ENCODE measurements at places on chromosomes 13 and 19.

- peak; percentile 63 for DNase-seq
Observed at GRCh38 chr19:14147797-14148605, 11.6 kb upstream of the ASF1B start.

GRCh38 chr19:38877781-38878574 is at the start of gene RINL:
RINL (minus strand) TSS chr19:38878275; CDS start chr19:38876742, 1,533 bp downstream.
- no peak for DNase-seq

DNA sequence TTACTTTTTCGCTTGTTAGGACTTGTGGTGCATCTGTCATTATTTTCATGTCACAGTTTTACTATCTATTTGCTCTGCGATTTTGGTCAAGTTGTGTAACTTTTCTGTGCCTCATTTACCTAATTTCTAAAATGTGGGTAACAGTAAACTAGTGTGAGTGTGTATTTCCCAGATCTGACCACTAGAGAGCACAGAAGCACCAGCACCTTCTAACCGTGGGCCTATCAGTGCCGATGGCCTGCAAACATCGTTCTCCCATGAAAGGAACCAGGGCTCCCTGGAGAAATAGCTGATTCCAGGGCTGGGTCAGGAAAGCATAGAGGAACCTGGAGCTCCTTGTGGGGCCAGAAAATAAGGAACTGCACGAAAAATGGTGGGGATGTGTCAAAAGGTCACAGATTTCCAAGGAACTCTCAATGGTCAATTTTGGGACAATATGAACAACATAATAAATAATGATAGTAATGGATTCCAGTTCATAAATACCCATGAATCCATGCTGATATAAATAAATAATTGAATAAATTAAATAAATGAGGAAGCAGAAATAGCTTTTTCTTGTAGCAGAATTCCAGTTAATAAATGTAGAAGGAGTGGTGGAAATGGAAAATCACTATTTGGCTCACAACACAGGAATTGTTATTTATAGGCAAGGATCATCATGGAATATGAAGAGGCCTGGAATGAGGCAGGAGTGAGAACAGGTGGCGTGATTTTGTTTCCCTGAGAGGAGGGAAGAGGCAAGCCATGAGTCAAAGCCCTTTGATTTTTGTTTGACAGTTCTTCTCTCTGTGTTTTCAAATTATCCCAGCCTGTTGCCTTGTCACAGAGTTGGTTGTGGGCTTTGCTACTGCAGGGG is 31.1 kb downstream of the CEACAM8 start:
- peak; percentile 76 for DNase-seq

GRCh38 chr19:12984683-12985048 is 10.6 kb upstream of the NFIX start:
- no peak for DNase-seq

- no peak for DNase-seq
Observed at GRCh38 chr13:100883453-100883852, 208.9 kb upstream of the TMTC4 start.

DNA sequence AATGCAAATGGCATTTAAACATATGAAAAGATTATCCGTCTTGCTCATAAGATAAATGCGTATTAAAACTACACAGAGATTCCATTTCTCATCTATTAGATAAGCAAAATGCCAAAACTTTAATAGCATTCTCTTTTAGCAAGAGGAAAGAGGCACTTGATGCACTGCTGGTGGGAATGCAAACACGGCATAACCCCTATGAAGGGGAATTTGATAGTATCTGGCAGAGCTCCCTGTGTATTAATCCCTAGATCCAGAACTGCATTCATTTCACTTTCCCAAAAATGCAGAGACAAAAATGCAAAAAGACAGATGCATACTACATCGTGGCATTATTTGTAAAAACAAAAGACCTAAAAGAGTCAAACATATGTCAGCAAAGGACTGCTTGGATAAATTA is 193.6 kb upstream of the STARD13 start:
- no peak for DNase-seq

GRCh38 chr19:7874076-7874896 is at the start of gene PRR36:
PRR36 (minus strand) TSS chr19:7874390; CDS start chr19:7873689, 701 bp downstream.
- peak; percentile 71 for DNase-seq

DNA sequence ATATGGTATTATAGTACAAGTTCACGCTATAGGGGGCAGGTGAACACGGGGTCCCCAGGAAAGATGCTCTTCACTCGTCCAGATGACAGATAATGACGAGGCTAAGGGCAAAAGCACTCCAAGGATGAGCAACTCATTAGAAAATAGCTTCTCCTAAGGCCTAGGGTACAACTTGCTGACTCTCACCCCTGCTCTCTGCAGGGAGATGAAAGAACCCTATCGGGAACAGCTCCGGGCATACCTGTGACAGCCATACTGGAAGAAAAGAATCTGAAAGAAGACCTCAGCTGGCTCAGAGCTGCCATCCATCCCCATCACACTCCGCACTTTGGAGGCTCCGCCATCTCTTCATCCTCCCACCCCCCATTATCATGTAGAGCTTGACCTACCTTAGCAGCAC is 17.5 kb upstream of the HSPH1 start:
- no peak for DNase-seq

DNA sequence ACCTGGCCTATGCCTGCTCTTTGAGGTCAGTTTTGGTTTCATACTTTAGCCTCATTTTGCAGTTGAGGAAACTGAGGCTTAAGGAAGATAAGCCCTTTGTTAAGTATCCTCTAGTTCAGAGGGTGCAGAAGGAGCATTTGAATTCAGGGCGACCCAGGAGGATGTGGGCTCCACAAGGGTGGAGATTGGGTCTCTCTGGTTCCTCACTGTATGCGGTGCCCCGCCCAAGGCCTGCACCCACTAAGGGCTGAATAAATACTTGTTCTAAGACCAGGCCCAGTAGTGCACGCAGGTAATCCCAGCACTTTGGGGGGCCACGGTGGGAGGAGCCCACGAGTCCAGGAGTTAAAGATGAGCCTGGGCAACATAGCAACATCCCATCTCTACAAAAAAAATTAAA is 768 bp upstream of the SLC44A2 start:
- DNase-seq, result no peak

DNA sequence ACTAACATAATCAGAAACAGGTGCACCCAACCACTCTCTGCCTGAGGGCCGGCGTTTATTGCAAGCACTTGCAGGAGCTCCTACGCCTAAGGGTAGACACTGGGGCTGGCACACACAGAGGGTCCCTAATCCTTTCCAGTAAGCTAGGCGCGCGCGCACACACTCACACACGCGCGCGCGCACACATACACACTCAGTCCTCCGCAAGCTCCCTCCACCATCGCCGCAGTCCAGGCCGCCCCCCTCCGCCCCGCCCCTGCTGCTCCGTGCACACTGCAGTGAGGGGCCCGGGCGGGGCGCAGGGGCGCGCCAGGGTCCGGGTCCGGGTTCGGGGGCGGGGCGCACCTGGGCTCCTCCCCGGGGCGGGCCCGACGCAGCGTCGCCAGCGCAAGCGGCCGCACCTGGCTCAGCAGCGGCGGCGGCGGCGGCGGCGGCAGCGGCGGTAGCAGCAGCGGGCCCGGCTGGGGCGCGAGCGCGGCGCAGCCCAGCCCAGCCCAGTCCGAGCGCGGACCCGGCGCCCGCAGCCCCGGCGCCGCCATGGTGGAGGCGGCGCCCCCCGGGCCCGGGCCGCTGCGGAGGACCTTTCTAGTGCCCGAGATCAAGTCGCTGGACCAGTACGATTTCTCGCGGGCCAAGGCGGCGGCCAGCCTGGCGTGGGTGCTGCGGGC is at the start of gene CAMSAP3:
TSS of gene CAMSAP3 (plus strand) at position 398 of the 668 bp plus-strand sequence. CDS start at position 538, 140 bp downstream.
- peak; percentile 63 for DNase-seq

DNA sequence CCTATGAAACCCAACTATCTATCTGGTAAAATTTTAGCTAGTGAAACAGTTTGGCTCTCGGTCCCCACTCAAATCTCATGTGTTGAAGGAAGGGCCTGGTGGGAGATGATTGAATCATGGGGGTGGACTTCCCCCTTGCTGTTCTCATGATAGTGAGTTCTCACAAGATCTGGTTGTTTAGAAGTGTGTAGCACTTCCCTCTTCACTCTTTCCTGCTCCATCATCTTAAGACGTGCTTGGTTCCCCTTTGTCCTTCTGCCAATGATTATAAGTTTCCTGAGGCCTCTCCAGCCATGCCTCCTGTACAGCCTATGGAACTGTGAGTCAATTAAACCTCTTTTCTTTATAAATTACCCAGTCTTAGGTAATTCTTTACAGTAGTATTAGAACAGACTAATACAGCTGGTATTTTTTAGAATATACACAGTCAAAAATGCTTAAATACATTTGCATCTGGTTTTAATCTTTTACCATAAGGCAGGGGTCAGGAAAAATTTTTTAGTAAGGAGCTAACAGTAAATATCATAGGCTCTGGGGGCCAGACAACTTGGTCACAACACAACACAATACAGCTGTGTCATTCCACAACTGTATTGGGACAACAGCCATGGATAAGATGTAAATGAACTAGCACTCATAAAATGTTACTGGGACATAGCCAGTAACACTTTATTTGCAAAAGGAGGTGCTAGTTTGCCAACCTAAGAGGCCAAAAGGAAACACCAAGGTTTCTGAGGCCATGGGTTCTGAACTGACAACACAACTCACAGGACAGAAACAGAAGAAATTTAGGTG is 24.3 kb downstream of the DZIP1 start:
- no peak for DNase-seq

DNA sequence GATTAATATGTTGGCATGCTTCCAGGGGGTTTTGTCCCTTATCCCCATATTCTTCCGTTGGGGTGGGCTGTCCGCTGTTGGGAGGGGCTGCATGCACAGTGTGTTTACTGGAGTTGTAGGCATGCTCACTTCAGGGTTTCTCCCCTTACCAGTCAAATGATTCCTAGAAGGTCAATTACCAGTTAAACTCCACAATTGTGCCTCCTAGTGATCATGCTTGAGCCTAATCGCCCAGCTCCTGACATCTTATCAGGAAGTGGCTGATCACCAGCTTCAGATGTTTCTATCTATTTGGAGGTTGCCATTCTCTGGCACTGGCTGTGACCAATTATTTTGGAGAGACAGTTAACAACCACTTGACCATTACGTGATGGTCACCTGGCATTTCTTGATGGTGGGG is 1090.0 kb downstream of the SLITRK5 start:
- DNase-seq, result peak; percentile 46

- no peak for DNase-seq
Observed at GRCh38 chr19:7678971-7679751, 1.5 kb upstream of the TRAPPC5 start.

DNA sequence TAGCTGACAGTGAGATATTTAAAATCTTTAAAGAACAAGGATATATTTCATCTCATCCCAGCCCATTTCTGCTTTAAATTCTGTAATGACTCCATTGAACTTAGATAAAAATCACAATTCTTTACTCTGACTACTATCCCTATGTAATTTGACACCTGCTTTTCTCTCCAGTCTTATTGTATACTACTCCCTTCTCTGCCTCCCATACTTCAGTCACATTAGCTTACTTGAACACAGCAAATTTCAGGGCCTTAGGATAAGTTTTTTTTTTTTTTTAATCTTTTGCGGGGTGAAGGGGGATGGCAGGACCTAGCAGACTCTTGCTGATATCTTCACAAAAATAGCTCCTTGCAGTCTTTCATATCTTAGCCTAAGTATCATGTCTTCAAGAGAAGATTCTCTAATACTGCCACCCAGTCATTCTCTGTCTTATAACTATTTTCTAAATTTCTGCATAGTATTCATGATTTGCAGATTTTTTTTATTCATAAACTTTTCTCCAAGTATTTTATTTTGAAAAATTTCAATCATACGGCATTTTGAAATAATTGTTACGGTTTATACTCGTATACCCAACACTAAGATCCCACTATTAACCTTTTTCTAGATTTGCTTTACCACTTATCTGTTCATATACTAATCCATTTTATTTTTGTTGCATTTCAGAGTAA is 151.4 kb downstream of the PCCA start:
- no peak for DNase-seq

DNA sequence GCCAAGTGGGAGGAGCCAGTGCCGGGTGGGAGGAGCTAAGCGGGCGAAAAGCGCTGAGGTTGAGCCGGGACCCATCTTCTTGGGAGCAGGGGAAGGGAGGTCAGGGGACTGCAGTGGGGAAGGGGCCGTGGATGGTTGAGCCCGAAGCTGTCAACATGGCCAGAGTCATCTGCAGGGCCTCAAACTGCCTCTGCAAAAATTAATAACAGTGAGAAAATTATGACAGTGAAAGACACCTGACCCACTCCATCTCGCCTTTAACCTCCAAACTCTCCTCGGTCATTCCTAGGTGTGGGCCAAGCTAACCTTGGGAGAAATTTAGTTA is 30.1 kb downstream of the ZNF557 start:
- DNase-seq, result no peak

- no peak for DNase-seq
Observed at GRCh38 chr13:86383561-86383960, 584.3 kb upstream of the SLITRK6 start.

GRCh38 chr19:10878253-10878652 is 6.9 kb downstream of the CARM1 start:
- DNase-seq, result no peak

- no peak for DNase-seq
Observed at GRCh38 chr13:100534147-100534843, 54.3 kb downstream of the GGACT start.

DNA sequence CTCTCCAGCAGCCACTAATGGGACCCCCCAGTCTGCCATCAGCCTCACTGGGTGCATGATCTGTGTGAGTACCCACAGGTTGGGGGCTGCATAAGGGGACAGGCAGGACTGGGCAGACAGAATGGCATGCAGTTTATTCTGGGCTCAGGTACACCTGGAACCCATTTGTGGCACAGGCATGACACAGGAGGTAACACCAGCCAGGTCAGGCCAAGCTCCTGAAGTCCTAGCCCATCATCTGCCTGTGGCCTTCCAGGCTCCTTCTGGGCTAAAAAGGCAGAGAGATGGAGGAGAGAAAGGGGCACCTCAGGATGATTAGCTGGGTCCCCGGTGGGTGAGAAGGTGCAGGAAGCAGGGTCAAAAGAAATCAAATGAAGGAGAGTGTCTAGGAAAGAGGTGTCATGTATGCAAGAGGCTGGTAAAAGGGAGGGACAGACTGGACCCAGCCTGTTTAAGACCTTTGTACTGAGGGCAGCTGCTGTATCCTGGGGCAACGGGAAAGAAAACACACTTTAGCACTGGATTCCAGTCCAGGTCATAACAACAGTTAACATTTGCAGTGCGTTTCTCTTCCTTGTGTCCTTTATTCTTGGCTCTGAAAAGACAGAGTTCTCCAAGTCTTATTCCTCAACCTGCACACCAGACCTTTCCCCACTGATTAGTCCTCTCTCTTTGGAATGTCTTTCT is 20.2 kb upstream of the DGKH start:
- DNase-seq, result no peak

- DNase-seq, result no peak
Observed at GRCh38 chr13:33262997-33263396, 22.6 kb downstream of the STARD13 start.

DNA sequence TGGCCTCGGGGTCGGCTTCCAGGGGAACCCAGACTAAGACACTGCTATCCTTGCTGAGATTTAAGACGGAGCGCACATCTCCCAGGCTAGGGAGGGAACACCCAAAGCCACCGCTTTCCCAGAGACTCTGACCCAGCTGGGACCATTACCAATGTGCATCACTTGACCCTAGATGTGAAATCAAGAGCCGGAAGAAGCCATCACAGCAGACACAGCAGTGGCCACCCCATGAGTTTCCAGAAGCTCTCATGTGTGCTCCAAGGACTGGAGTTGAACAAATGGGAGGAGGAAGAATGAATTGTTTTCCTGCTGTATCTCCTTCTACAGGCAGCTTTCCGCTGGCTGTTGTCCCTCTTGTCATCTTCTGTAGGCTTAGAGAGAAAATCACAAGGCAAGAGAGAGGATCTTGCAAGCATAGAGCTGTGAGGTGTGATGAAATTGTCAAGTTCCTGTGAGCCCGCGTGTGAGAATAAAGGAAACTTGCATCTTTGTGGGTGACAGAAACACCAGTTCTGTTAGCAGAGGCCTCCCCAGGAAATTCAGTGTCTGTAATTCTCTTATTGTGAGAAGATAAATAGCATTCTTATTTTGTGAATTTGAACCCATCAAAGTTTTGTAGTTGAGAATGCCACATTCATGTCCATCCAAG is 711.8 kb downstream of the UQCRFS1 start:
- DNase-seq, result no peak
